ENCODE measurements at places on chromosomes 2 and 18.

GRCh38 chr2:144162652-144163051 is 357.3 kb downstream of the ZEB2 start:
- no peak for DNase-seq

- DNase-seq = peak; percentile 25
Observed at GRCh38 chr2:84970210-84970867, 622 bp upstream of the KCMF1 start.

- no peak for DNase-seq
Observed at GRCh38 chr18:49160079-49160930, 209.5 kb upstream of the SMAD7 start.

DNA sequence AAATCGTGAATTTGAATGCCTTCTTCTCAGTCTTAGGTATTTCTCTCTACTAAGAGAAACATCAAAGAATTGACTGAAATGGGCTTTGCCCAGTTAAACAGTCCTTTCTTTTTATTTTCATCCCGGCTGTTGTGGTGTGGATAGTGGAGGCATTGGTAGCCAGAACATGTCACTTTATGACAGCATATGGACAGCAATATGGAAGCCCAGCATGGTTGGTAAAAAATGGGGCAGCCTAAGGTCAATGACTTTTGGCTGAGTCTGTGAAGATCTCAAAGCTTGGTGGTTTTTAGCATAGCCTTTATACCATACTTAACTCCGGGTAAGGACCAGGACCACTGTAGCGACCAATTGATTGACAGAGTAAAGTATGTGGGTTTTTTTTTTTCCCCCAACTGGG is 3.2 kb downstream of the CERS6 start:
- DNase-seq = no peak

- DNase-seq = no peak
Observed at GRCh38 chr2:222287862-222288479, 10.8 kb downstream of the PAX3 start.

DNA sequence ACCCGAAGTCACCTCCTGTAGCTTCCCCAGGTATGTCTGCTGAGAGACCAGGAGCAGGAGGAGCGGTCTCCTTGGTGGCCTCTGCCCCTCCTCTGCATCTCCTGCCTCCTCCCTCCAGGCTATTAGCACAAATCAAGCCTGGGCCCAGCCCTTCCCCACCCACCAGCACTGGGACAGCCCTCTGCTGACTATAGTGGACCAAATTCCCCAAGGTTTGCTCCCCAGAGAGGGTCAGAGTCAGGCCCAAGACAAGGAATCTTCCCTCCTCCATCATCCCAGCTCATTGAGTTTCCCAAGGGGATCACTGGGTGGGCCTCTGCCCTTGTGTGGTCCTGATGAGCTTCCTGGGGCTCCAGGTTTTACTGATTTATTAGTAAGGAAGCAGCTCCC is 62.1 kb downstream of the EMILIN2 start:
- no peak for DNase-seq

GRCh38 chr2:216202626-216203250 is 93.6 kb downstream of the XRCC5 start:
- DNase-seq = no peak

DNA sequence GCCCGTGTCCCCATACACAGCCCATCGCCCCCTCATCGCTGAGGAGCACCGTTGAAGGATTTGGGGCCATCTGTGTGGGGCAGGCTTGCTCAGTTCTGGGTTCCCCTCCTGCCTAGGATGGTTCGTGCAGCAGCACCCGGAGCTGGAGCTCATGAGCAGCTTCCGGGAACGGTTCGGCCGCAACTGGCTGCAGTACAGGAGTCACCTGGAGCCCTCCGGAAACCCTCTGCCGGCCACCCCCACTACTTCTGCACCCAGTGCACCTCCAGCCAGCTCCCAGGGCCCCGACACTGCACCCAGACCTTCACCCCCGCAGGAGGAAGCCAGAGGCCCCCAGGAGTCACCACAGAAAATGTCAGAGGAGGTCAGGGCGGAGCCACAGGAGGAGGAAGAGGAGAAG is 10.3 kb downstream of the STK11IP start:
- DNase-seq = no peak

GRCh38 chr2:239055756-239056493 is 208.0 kb downstream of the TWIST2 start:
- no peak for DNase-seq

GRCh38 chr2:149872041-149872440 is 284.5 kb upstream of the MMADHC start:
- no peak for DNase-seq

DNA sequence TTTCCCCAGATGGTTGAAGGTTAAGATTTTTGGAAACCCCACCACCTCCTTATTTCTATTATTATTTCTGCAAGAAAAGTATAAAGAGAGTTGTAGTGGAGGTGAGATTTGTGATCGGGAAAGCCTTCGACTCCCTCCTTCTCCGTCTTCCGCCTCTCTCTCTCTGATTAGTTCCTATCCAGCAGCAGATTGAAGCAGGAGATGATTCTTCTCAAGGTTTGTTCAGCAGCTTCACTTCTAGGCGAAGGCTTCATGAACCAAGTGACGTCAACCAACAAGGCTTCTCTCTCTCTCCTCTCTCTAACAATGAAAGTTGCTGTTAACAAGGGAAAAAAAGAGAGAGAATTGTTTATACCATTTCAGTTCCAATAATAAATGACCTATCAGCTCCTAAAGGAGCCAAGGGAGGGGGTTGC is at the start of gene BAZ2B:
Gene BAZ2B (minus strand): TSS at position 263 of the 416 bp plus-strand sequence. CDS start 137,829 bp downstream, outside the sequence.
- no peak for DNase-seq

DNA sequence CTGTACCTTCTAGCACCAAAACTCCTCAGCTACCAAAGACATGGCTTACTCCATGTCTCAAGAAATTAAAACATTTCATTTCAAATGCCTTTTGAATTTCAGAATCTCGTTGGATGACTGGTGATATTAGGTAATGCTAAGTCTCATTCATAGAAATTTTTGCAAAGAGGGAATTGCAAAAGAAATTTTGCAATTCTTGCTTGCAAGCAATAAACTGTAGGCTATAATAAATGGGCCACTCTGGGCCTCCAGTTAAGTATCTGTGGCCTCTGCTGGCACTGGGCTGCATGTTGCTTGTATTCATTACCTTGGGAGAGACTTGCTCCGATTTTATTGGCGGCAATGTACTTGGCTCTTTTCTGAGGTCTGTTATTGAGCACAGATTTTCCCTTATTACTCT is 2.8 kb upstream of the LCLAT1 start:
- no peak for DNase-seq

DNA sequence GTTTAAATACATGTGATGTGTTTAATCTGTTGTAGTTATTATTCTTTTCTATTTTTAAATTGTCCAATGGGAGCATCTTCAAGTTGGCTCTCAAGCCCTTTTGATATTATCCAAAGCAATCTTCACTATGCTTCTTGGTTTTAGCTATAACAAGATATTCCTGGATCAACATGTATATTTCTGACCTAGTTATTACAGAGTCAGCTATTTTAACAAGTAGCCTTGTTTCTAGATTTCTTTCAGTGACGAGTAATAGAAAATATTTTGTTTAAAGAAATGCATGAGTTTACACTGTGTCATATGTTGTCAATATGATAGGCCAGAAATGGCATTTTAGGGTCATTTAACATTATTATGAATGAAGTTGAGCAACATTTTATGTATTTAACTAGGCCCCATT is 421.8 kb upstream of the MAP2 start:
- DNase-seq = no peak

DNA sequence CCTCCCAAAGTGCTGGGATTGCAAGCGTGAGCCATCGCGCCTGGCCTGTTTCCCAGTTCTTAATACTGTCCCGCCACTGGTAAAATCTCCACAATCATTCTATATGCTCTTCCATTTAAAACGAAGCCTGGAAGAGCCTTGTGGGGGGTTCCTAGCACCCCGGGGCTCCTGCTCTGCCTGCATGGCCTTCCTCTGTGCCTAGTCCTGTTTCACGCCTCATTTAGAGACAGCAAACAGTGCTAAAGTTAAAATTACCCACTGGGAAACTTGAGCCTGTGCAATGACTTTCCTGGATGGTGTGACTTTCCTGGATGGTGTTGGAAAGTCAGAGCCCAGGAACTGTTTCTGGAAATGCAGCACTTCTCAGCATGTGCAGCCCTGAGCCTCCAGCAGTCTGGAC is 55.0 kb downstream of the INPP5D start:
- no peak for DNase-seq

DNA sequence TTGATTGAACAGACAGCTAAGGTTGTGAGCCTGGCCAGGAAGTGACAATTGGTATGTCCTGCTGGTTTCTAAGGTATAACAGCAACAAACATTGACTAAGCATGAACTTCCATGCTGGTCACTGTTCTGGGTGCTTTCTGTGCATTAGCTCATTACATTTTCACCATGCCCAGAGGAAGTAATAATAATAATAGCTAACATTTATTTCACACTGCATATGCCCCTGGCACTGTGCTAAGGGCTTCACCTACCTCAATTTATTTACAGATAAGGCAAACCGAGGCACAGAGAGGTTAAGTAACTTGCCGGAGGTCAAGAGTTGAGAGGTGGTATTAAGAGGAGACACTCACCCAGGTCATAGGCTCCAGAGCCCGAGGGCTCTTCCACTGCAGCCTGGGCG is 113.6 kb downstream of the PDCL3 start:
- no peak for DNase-seq

GRCh38 chr2:165847001-165847400 is 53.0 kb upstream of the GALNT3 start:
- no peak for DNase-seq

DNA sequence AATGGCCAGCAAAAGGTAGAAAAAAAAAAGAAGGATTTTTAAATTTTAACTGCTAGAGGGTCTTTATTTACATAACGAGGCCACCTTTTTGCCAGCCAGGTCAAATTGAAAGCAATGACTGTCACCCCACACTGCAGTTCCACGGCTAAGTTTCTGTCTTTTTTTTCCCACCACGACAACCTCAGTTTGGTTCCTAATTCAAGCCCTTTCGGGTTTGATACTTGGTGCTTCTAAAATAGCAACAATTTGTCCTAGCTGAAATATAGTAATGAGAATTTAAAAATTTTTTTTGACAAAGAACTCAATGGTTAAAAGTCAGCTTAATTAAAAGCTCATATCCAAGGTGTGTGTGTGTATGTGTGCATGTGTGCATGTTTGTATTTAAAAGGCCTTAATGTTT is 16.4 kb upstream of the NMS start:
- no peak for DNase-seq

- DNase-seq = no peak
Observed at GRCh38 chr2:195575879-195576401, 81.1 kb upstream of the SLC39A10 start.

GRCh38 chr2:213306316-213306942 is 22.2 kb downstream of the SPAG16 start:
- no peak for DNase-seq
